ENCODE measurements at places on chromosomes 12 and 14. TPM values are rescaled to one million over a fixed set of nuclear protein-coding genes. Genes with fewer than 3 reads are reported as not detected.
A peak's percentile ranks its signal among the peaks of the same experiment; 100 is the strongest.

DNA sequence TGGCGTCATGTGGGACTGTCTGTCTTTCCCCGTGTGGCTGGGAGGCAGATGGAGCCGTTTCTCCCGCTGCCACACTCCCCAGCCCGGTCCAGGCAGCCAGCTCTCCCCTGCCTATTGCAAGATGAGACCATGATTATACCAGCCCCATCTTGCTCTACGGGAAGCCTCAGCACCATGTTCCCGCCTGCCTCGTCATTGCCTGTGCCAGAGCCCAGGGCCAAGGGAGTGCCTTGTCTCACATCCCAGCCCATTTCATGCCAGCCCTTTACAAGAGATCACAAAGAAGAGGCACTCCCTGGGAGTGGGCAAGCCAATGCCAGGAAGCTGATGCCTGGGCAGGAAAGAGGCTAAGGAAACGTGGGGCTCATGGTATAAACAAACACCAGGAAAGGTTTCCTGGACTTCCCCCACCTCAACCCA is 23.9 kb downstream of the GPR68 start:
- no peak for DNase-seq
- no peaks in the 10 kb centered on the region for H3K27me3 ChIP-seq
- peaks cover 2% of the 10 kb centered on the region for H3K36me3 ChIP-seq
- no peak overlapping the region for H3K4me3 ChIP-seq
- H3K4me1 ChIP-seq, result no peaks in the 10 kb centered on the region

DNA sequence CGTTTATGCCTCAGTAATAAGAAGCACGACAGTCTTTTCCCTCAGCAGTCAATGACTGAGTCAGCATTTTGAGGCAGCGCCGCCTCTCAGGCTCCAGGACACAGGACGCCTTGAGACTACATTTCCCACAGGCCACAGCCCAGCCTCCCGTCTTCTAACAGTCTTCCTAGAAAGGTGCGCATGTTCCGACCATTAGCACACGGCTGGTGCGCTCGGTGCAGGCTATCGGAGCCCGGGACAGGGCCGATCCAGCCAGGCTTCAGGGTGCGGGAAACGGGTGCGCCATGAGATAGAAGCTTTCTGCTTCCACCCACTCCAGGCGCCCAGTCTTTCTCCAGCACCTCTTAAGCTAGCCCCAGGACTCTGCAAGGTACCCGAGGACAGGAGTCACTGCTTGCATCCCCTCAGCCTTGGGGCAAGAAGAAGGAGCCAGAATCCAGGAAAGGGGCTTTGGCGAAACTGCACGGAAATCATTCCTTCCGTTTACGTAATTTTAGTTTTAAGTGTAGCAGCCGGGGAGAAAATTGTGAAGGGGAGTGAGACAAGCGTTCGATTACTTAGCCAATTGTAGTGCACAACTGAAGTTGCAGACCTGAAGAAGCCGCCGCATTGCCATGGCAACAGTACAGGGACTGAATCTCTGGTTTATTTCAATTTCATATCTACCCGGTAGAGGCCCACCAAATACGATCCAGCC is 54.0 kb downstream of the ZNF641 start:
- H3K36me3 ChIP-seq, result no peaks in the 10 kb centered on the region
- DNase-seq, result peak; percentile 64
- H3K4me3 ChIP-seq, result peak overlapping the region; percentile 41
- H3K4me1 ChIP-seq, result no peaks in the 10 kb centered on the region

GRCh38 chr12:26746121-26746714 is 86.8 kb downstream of the ITPR2 start:
- H3K4me3 ChIP-seq, result no peak overlapping the region
- peaks cover 25% of the 10 kb centered on the region for H3K4me1 ChIP-seq
- H3K36me3 ChIP-seq, result no peaks in the 10 kb centered on the region
- no peak overlapping the region for H3K27ac ChIP-seq
- DNase-seq, result no peak

- no peaks in the 10 kb centered on the region for H3K4me1 ChIP-seq
- H3K27me3 ChIP-seq, result no peaks in the 10 kb centered on the region
- no peak overlapping the region for H3K4me3 ChIP-seq
- H3K27ac ChIP-seq, result no peak overlapping the region
- no peak for DNase-seq
- no peaks in the 10 kb centered on the region for H3K36me3 ChIP-seq
These were observed 34.6 kb upstream of the BEGAIN start for GRCh38 chr14:100621806-100622205.

- no peaks in the 10 kb centered on the region for H3K36me3 ChIP-seq
- H3K27me3 ChIP-seq, result no peaks in the 10 kb centered on the region
- no peak overlapping the region for H3K4me3 ChIP-seq
- peak; percentile 34 for DNase-seq
- H3K4me1 ChIP-seq, result peaks cover 37% of the 10 kb centered on the region
These were observed 8.5 kb upstream of the KRT75 start for GRCh38 chr12:52442600-52443061.

The LYZ gene
- total RNA-seq, result 16.9 TPM

DNA sequence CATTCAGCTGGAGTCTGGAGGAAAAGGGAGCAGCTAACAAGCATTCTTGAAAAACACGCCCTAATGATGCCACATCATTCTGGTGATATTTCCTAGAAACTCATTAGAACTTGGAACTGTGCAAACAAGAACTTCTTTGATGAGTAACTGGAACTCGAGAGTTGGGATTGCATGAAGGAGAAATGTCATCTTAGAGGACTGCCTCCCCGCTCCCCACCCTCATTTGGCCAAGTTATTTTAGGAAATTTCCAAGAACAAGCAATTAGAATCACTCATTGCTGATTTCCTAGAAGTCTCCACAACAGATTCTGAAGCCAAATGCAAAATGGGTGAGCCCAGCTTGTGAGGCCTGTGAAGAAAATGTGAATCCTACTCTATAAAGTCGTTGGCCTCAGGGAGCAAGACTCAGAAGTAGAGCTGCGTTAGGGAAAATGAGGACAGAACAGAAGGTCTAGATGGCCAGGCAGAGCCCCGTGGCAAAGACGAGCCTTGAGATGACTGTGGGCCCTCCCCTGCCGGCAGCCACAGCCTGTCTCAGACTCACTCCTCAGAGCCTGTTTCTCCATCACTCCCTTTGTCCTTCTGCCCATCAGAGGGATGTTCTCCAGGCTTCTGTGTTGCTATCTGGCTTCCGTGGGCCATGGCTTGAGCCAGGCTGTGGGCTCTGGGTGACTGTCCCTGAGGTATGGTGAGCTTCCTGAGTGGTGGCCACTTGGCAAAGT is 38.4 kb downstream of the RTL1 start:
- DNase-seq, result no peak
- H3K36me3 ChIP-seq, result no peaks in the 10 kb centered on the region
- H3K4me3 ChIP-seq, result no peak overlapping the region
- H3K27ac ChIP-seq, result no peak overlapping the region

The TAS2R19 gene
- total RNA-seq, result 5.7 TPM

The FAM186B gene
- 1.4 TPM for total RNA-seq

DNA sequence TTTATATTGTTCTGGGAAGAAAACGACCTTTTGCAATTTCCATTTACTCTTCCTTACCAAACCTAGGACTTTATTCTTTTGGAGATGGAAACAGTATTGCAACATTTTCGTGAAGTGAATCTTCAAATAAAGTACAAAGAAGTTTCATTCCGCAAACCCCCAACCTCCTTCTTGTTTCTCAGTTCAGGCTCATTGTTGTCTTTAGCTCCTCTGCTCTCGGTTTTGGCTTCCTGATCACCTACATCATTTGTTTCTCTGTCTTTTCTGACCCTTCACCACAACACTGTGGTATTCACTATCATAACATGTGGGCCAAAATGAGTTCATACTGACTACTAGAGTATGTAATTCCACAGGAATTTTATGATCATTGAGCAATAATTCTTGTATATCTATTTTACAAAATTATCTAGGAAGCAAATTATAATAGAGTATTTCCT is 266.8 kb downstream of the ADAMTS20 start:
- H3K27me3 ChIP-seq, result no peaks in the 10 kb centered on the region
- no peaks in the 10 kb centered on the region for H3K36me3 ChIP-seq
- no peak for DNase-seq

DNA sequence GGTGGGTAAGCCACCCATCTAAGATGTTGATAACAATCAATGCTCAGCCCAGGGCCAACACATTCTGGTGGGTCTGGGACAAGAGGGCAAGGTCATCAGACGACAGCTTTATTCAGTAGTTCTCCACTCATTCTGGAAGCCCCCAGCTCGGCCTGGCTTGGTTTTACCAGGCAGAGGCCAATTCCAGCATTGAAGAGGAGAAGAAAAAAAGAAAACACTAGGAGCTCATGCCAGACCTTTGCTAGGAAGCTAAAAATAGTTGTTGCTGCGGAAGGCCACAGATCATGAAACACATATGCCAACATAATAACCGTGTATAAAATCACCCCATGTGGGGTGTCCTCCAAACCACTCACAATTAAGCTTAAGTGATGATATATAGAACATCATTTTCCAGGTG is 44.4 kb downstream of the CCDC60 start:
- H3K4me3 ChIP-seq, result no peak overlapping the region
- H3K36me3 ChIP-seq, result no peaks in the 10 kb centered on the region
- H3K27me3 ChIP-seq, result no peaks in the 10 kb centered on the region

DNA sequence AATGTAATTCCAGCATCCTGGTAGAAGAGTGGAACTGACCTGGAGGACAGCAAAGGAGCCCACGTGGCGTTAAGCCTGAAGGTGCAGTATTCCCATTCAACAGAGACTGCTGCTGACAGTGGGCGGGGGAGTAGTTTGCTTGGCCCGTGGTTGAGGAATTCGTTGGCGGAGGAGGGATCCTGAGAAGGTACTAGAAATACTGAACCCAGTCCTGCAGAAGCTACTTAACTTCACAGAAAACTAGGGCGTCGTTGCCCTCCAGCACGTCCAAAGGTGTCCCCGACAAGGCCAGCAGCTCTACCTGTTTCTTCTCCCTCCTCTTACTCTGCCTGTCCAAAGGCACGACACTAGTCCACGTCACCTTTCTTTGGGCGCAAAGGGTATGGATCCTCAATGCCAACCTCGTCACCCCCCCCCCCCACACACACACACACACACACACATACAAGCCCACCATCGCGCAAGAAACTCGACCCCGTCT is 303 bp downstream of the PUS7L start:
- peak overlapping the region; percentile 95 for H3K27ac ChIP-seq
- peak overlapping the region; percentile 58 for H3K4me3 ChIP-seq
- DNase-seq, result peak; percentile 65
- no peaks in the 10 kb centered on the region for H3K4me1 ChIP-seq
- no peaks in the 10 kb centered on the region for H3K36me3 ChIP-seq

DNA sequence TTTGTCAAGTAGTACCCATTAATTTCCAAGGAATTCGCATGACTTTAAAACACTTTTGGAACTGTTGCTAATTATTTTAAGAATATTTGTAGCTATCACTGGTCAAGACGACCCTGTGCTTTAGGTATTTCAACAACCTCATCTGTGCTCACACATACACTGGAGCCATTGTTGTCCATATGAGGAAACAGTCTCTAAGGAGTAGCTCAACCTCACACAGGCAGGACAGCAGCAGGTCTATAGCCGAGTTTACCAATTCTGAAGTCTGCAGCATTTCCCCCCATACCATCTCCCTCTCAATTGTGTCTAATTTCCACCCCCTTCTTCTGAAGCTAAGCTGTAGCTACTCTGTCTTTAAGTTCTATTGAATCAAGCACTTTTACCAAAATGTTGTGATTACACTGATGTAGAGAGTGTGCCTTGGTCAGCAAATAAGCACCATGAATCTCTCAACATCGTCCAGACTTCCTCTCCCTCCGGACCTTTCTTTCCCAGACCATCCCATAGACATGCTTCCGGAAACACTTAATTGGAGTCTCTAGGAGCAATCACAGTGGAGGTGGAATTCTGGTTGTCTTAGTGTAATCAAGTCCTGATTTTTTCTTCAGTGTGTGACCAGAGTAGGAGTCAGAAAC is 48.5 kb upstream of the NUAK1 start:
- H3K27ac ChIP-seq, result no peak overlapping the region
- no peak overlapping the region for H3K4me3 ChIP-seq
- DNase-seq, result no peak
- H3K4me1 ChIP-seq, result no peaks in the 10 kb centered on the region
- no peaks in the 10 kb centered on the region for H3K36me3 ChIP-seq

DNA sequence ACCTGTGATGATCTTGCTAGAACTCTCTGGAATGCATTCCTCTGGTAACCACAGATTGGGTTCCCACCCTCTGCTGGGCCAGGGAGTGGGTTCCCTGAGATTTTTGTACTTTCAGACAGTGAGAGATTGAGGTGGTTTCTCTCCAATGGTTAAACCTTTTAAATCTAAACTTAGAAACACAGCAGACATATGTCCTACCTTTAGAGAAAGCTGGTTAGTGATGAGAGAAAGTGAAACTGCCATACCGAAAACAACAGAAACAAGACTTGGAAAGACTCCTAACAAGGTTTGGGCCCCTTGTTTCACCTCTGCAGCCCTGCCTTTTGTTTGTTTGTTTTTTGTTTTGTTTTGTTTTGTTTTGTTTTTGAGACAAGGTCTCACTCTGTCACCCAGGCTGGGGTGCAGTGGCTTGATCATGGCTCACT is 9.7 kb upstream of the SGPP1 start:
- H3K4me1 ChIP-seq, result no peaks in the 10 kb centered on the region
- no peaks in the 10 kb centered on the region for H3K36me3 ChIP-seq
- no peak overlapping the region for H3K27ac ChIP-seq

DNA sequence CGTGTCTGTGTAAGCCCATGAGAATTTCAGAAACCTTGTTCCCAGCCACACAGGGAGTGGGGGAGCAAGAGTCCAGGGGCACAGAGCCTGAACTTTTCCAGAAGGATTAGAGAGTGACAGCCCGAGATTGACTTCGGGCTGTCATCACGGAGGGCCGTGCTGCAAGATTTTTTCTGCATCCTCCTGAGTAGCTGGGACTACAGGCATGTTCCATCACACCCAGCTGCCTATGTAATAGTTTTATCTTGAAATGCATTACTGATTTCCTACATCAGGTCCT is 14.4 kb downstream of the EVL start:
- no peak for DNase-seq
- H3K27me3 ChIP-seq, result no peaks in the 10 kb centered on the region
- H3K27ac ChIP-seq, result no peak overlapping the region

DNA sequence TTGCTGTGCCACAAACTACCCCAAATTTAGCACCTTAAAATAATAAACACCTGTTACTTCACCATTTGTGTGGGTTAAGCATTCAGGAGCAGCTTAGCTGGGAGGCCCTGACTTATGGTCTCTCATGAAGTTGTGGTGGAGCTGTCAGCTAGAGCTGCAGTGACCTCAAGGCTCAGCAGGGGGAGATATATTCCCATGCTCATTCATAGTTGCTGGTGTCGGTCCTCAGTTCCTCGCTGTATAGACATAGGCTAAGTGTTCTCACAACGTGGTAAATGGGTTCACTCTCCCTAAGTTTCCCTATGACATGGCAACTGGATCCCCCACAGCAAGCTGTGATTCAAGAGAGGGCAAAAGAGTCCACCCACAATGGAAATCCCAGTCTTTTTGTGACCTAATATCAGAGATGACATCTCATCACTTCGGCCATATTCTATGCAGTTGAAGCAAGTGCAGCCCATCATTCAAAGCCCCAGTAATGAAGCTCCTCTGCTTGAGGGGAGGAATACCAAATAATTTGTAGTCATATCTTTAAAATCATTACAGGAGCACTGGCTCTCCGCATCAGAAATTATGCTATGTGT is 41.1 kb downstream of the PRB3 start:
- no peaks in the 10 kb centered on the region for H3K36me3 ChIP-seq
- no peaks in the 10 kb centered on the region for H3K27me3 ChIP-seq
- no peak overlapping the region for H3K4me3 ChIP-seq
- peak; percentile 71 for DNase-seq
- no peak overlapping the region for H3K27ac ChIP-seq
